ELR (cell line): ENCODE measurements at places on chromosomes 3 and 15.

GRCh38 chr3:37862219-37862902, 681 bp downstream of the CTDSPL start:
- peak; percentile 48 for DNase-seq

DNA sequence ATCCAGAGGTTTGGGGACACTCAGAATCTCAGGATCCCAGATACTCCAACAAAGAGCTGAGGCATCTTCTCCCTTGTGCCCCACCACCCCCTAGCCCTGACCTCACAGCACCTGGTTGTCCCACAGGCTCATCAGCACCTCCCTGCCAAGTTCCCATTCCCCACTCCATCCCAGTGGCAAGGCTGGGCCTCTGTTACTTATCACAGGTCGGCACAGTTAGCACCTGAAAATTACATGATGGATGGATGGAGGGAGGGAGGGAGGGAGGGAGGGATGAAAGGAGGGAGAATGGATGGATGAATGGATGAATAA, 12.8 kb downstream of the MYL3 start:
- DNase-seq = no peak

DNA sequence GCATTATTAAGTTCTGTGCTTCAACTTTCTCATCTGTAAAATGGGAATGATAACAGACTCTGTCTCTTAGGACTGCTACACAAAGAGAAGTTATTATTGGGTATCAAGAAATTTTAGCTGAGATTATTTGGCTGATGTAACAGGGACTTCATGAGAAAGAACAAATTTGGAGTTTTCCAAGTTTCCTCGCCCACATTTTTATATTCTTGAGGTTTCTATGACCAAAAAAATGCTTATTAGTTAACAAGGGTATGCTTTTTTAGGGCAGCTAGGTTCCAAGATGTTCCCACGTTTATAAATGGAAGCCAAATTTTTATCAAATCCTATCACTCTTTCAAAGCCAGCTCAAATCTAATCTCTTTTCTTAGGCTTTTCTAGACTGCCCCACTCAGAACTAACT, 50.6 kb upstream of the C3orf80 start:
- DNase-seq = no peak

DNA sequence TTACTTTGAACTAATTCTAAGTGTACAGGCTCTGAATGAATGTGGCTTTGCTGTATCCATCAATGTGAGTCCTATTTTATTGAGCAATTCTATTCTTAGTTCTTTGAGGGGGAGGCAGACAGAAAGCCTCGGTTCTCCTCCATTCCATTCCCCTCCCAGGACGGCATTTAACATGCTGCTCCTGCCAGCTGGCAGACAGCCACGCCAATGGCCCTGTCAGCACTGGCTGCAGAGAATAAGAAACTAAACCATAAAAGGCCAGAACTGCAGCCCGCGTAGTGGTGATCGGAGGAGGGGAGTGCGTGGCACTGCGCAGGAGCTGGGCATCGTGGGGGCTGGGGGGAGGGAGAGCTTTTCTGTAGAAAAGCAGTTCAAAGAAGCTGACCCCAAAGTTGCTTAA, 76.0 kb upstream of the HACD2 start:
- DNase-seq = no peak

DNA sequence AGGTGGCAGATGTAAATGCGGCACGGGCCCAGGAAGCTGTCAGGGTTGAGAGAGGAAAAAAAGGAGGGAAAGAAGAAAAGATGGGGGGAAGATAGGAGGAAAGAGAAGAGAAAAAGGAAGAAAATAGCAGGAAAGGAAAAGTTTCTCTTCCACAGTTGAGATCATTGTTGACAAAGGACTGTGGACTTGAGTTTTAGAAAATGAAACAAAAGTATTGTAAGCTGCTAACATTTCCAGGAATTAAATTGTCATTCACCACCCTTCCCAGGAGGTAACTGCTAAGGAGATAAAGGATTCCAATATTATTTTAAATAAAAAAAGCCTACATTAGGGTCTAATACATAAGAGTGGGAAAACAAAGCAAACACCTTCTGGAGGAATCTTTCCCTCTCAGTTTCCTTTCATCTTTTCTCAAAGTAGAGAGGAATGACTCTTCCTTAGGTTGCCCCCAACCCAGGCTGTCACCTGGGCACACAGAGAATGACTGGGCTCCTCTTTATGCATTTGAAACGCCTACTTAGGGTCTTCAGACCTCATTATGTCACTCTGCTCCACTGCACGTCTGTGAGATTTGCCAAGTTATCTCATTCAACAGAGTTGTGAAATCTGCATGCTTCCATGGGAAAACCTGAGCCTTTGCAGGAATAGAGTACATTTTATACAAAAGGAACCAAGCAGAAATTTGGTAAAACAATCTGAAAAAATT, 194.0 kb downstream of the TNIK start:
- DNase-seq = no peak

- DNase-seq = no peak
Observed at GRCh38 chr15:48590723-48591122, 54.8 kb downstream of the FBN1 start.

DNA sequence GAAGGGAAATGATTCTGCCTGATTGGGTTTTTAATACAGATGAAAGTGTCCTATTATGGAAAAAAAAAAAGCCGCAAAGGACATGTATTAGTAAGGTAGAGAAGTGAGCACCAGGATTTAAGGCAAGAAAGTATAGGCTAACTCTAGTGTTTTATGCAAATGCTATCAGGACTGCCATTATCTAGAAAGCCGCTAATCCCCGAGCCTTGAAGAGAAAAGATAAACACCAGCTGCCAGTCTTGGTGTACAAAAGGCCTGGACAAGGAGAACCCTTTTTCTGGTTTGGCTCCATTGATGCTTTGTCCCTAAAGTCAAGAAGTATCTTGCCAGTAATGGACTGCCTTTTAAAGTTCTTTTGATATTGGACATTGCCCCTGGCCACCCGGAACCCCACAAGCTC, 8.6 kb upstream of the TRIM59 start:
- DNase-seq = no peak

DNA sequence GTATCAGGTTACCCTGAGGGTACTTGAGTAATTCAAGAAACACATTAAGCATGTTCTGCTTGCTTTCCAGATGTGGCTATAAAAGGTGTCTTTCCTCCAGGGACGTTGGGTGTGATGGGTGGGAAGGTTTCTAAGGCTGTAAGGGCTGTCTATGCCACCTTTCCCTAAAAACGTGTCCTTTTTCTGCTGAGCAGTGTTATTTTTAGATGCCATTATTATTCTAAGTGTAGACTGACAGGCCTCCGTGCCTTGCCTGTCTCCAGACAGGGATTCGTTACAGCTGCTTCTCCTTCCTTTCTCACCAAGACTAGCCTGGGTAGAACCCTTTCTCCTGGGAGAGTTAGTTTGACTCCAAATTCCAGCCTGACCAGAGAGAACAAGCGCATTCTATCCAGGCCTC, 26.8 kb upstream of the RHO start:
- DNase-seq = no peak

DNA sequence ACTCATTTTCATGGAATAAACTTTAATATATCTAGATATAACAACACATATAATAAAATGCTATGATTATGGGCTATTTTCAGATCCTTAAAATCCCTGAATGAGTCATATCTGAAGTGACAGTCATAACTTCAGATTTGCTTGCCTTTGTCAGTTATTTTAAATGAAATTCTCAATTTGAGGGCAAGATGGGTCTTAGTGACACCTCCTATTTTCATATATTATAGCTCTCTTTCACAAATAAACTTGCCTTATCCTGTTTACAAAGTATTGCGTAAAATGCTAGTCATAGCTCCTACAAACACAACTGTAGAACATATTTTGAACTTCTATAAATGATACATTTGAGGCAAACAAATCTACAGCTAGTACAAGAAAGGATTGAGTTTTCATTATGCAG, 6.2 kb upstream of the THRB start:
- DNase-seq = no peak

DNA sequence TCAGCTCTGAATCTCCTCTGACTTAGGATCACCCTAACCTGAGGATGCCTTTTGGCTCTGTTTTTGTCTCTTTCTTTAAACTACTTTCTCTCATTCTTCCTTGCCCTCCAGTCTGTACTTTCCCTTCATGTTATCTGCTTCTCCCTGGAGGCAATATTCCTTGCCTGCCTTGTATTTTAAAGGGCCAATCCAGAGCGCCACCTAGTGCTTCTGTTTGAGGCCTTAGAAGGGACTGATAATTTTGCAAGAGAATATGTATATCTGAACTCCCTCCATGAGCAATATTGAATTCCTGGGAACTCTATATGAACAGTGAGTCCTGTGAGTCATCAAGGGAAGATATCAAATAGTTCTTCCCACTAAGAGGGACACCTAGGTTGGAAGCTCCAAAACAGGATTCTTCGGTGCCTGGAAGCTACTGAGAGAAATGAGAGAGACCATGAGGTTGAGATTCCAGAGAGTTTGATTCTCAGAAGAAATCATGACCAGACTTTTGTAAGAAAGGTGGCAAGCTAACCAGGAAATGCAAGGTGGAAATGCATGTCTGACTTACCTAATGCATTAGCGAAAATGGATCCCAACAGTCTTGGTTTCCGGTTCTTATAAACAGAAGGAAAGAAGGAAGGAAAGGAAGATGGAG, 203.8 kb upstream of the CD96 start:
- DNase-seq = peak; percentile 90

DNA sequence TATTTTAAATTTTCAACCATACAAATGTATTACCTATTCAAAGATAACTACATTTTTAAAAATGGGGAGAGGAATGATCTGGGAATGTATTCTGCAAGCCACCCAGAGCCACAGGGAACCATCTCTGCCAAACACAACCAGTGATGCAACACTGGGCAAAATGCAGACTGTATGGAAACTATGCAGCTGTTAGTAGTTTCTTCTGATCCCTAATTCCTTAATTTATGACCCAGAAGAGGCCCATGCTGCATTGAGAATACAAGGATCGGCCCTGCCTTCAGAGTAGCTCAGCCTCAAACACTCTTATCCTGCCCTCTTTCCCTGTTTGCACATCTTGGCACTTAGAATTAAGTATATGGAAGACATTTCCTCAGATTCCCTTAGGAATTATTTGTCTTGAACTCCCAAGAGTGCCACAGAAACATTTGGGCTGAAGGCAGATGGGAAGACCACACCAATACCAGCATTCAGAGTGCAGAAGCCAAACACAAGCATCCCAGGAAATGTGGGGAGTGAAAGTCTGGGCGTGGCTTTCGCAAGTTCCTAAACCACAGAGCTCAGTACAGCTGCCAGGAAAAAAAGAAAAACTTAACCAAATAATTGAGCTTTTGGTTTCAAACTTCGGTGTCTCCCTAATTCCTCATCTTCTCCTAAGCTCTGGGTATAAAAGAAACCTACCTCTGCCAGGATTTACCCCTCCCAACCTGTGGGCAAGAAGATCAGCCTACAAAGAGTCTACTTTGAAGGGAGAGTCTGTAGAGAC, 5.3 kb downstream of the SNUPN start:
- DNase-seq = peak; percentile 44
